D721Med (cell line): ENCODE measurements at places on chromosomes 5 and 9.

DNA sequence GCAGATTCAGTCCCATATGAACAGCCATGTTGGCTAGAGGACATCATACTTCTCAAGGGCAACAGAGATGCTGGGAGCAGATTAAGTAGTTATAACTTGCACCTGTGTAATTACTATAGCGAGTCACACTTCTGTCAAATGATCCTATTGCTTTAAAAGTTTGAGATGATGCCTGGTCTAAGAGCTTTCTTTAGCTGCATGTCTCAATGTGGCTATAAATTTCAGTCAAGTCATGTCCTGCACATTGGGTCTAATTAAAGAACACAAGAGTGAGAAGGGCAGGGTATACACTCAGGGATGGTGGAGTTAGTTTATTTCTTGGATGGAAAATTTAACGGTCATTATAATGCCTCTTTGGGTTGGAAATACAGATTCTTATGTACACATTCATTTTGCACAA lies 557.3 kb downstream of the RAB3C start:
- DNase-seq = no peak

GRCh38 chr5:132417010-132417439 lies 47.5 kb downstream of the SLC22A5 start:
- no peak for DNase-seq

- no peak for DNase-seq
Measured at GRCh38 chr5:135032999-135033861, 798 bp downstream of the PITX1 start.

DNA sequence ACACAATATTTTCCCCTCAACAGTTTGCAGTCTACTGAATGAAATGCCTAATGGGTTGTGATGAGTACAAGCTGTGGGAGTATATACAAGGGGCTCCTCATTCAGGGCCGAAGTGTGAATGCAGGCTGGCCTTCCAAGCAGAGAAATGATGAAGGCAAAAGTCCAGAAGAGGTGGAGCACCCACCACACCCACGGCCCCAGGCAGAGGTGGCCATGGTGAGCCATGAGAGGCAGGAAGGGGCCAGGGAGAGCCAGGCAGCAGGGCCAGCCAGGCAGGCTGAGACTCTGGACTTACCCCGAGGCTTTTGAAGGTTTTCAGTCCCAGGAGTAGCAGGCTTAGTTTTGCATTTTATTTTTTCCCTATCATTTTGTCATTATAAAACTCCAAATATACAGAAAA lies 218.1 kb downstream of the AUH start:
- DNase-seq = no peak

GRCh38 chr5:95908799-95909198 lies 52.9 kb downstream of the ELL2 start:
- DNase-seq = no peak

DNA sequence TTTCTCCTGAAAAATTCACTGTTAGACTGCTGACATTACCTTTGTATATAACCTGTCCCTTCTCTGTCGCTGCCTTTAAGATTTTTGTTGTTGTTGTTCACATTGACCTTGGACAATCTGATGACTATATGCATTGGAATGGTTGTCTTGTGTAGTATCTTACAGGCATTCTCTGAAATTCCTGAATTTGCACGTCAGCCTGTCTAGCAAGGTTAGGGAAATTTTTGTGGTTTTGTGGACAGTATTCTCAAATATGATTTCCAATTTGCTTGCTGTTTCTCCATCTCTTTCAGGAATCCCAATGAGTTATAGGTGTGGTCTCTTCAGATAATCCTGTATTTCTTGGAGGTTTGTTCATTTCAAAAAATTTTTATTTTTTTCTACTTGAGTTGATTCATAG lies 140.8 kb downstream of the PRR16 start:
- no peak for DNase-seq

DNA sequence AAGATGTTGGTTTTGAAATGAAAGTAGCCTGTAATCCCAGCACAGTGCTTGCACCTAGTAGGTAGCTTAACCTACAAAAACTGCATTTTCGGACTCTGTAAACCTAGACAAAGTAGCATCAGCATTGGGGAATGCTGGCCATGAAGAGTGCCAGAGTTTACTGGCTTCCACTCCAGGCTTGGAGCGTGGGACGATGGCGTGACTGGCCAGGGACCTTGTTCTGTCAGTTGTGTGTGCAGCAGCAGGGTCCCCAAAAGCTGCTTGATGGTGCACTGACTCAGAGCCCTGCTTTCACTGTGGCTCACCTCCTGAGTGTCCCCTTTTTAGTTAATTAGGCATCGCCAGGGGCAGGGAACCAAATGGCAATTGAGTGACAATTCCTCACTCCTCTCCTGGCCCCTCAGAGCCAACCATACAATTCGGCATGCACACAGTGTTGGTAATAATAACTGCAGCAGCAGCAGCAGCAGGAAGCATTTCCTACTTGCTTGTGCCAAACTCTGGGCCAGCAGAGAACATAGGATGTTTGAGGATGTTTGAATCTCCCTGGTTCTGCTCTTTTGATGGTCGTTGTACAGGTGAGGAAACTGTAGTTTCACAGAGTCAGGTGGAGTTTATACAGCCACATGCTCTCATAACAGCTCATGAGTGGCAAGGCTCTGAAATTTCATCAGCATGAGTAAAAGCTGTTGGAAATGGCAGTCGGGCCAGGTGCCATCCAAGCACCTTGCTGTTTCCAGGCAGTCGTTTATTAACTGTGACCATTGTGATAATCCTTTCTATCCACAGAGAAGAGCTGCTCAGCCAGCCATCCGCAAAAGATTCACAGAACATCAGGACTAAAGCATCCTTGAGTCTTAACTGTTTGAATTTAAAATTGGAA lies 4.2 kb downstream of the UBE2QL1 start:
- no peak for DNase-seq

DNA sequence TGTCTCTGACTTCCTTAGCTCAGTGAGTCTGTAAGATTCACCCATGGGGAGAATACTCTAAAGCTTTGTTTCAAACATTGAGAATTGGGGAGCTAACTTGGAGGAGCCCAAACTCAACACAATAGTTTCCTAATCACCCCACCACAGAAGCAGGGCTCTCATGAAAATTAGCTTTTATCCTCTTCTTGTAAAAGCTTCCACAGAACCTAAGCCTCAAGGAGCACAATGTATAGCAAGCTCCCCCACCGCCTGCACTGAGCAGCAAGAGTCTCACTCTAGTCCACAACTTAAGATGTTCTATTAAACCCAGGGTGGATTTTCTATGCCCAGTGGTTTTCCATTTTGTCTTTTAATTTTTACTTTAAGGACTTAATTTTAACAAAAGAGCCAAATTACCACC lies 48.9 kb upstream of the GRHPR start:
- no peak for DNase-seq

DNA sequence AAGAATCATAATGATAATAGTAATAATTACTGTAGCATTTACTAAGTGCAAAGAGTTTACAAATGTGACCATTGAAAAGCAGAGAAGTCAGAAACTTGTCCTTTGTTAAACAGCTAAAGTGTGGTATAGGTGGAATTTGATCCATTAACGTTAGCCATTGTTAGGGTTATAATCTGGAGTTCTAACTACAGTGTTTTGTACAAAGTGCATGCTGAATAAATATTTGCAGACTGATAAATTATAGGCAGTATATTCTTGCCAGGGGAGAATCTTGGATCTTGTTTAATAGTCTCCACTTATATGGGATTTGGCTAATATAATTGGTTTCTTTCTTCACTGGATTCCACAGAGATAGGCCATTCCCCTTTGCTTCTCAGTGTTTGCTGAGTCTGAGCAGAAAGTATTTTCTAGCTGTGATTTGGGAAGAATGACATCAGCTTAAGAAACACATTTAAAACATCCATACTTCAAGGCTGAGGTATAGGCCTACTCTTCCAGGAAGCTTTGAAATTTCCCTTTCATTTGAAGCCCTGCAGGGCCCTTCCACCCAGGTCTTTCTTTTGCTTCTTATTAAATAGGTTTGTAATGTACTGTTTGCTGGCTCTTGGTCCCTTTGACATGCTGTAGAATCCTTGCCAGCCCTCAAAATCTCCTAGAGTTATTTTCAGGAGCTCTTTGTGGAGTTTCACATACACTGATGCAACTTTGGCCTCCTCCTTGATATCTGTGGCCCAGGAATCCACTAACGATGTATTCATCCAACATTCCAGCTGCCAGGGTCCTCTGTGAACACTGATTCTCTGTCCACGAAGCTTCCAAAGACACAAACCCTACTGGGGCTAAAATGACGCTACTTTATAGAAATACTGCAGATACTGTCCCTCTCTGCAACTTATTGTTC lies 51.4 kb downstream of the ATP10B start:
- no peak for DNase-seq

- no peak for DNase-seq
Measured at GRCh38 chr5:168314735-168315411, 23.4 kb downstream of the WWC1 start.

DNA sequence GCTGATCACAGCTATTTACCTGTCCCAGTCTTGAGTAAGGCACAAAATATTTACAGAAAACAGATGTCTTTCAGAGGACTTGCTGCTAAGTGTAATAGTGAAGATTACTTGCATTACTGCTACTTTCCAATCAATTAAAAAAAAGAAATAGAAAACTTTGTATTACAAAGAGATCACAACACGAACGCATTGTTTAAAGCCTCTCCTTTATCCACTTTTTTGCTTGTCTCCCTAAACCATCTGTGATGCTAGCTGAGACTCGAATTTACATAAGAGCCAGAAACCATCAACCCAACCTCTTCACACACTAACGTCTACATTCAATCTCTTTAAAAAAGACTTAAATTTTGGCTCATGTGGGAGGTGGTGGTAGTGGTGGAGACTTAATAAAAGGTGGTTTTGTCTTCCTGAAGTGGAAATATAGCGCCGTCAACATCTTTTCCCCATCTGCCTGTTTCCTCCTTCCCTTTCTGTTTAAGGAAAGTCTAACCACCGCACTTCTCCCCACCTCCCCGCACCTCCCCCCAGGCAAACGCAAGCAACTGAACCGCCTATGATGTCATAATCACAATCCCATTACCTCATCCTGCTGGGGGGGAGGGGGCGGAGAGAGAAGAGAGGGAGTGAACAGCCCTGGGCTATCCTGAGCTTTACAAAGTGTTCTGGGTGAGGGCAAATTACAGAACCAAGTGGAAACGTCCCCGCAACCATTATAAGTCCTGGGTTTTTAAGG lies 948 bp upstream of the FAM53C start:
- peak; percentile 40 for DNase-seq

- no peak for DNase-seq
Measured at GRCh38 chr5:132489871-132490483, 596 bp downstream of the IRF1 start.

GRCh38 chr9:77158772-77159513 lies 18.4 kb upstream of the VPS13A start:
- DNase-seq = no peak

GRCh38 chr5:172906888-172907287 lies 52.3 kb upstream of the RPL26L1 start:
- no peak for DNase-seq

DNA sequence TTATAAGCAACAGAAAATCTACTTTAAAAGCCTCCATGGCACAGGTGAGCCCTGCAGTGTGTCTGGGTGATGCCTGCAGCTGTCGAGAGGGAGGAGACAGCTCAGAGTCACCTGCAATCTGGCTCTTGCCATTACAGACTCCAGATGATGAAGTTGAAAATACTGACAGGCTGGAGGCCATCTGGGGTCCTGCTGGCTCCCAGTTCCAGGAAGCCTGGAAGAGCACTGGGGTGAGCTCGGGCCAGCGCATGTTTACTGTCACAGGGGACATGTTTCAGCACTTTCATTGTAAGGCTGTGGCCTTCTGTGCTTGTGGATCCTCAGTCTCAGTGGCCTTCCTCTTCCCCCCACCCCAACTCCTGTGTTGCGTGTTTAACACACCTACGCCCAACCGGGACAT lies 28.4 kb downstream of the CEL start:
- no peak for DNase-seq

GRCh38 chr5:124963236-124963919 lies 216.9 kb upstream of the ZNF608 start:
- DNase-seq = no peak

GRCh38 chr9:110532908-110533665 lies 46.5 kb downstream of the SVEP1 start:
- no peak for DNase-seq

DNA sequence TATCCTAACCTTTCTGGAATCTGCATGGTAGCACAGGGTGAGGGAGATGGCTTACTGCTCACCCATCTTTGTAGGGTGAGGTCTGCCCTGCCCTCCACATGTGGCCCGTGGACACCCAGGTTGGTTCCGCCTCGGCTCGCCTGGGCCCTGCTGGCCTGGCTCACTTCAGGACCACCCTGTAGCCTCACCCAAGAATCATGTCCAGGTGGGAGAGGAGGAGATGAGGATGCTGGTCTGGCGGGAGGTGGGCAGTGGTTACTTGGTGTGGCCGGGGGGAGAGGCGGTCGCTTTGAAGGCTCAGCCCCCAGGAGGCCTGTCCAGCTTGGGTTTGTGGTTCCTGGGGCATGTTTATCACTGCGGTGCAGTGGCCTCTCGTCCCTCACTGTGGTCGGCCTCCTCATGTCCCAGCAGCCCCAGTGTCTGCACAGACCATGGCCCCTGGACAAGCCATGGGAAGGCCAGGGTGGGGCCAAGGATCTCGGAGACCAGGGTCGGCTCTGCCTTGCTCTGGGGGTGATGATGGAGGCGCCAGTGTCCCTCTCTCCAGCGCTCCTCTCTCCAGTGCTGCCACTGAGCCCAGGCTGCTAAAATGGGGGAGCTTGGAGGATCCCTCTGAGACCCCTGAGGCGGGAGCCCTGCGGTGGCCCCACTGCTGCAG lies 4.6 kb downstream of the OBP2B start:
- DNase-seq = no peak

DNA sequence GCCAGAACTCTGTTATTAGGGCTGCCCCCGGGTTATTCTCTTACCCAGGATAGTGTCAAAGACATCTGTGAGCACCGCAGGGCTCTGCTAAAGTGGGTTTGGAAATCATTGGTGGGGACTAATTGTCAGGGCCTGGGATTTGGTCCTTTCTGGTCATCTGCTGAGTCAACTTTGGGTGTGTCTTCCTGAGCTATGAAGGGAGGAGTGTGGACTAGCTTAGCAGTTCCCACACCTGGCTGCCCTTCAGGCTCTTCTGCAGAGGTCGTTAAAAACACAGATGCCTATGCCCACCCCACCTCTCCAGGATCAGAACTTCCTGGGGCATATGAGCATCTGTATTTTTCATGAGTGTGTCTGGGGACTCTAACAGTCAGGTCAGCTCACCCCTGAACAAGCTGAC lies 352.2 kb downstream of the SLIT3 start:
- no peak for DNase-seq

DNA sequence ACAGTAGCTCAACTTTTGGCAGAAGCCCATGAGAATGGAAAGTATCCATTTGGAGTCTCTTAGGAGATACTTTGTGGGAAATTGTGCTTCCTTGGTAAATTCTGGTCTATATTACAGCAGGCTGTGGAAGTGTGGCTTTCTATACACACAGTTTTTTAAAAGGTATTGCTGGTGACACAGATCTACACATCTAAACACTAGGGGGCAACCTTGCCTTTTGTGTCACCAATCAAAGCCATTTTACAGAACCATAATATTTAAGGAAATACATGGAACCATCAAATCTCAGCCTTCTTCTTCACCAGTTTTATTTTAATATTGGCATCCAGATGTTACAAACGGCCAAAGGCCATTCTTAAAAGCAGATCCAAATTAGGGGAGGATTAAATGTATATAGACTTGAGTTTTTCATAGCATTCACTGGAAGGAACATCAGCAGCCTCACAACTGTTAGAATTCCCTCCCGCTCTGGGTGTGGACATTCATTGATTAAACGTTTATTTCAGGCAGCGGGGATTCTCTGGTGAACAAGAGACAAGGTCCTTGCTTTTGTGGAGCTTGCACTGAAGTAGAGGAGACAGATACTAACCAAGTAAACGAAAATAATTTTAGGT lies 132.4 kb upstream of the EPB41L4A start:
- no peak for DNase-seq
